ENCODE measurements at places on chromosomes 16 and 17. TPM values are rescaled to one million over a fixed set of nuclear protein-coding genes. Genes with fewer than 3 reads are reported as not detected.

DNA sequence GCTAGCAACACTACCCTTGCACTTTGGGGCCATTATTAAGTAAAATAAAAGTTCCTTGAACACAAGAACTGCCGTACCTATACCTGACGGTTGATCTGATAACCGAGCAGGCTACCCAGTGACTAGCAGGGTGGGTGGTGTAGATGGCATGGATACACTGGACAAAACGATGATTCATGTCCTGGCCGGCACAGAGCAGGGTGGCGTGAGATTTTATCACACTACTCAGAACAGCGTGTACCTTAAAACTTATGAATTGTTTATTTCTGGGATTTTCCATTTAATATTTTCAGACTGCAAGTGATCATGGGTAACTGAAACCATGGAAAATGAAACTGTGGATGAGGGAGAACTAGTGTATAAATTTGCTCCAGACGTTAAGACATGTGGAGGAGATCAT is 41.0 kb upstream of the MSI2 start:
- no peak for DNase-seq

DNA sequence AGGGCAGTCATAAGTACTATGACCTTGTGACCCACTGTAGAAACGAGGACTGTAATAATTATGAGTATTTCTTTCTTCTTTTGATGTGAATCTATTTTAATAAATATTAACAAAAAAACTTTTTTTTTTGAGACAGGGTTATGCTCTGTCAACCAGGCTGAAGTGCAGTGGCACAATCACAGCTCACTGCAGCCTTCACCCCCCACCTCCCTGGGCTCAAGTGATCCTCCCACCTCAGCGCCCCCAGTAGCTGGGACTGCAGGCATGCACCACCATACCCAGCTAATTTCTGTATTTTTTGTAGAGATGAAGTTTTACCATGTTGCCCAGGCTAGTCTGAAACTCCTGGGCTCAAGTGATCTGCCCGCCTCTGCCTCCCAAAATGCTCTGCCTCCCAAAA is 32.6 kb downstream of the SCPEP1 start:
- DNase-seq, result no peak

GRCh38 chr16:85422196-85422631 is 190.9 kb upstream of the GSE1 start:
- no peak for DNase-seq

The GAST gene
- total RNA-seq, result not detected

The AANAT gene
- not detected for total RNA-seq

- DNase-seq, result peak; percentile 18
Measured at GRCh38 chr17:6523330-6523729, 33.0 kb downstream of the PITPNM3 start.

The BEAN1 gene
- total RNA-seq, result not detected

GRCh38 chr16:67613808-67614207 is 31.1 kb upstream of the CARMIL2 start:
- no peak for DNase-seq

- DNase-seq, result no peak
Measured at GRCh38 chr17:19287651-19288050, 50.5 kb downstream of the EPN2 start.

The XYLT1 gene
- total RNA-seq, result 12.9 TPM

The TMEM220 gene
- total RNA-seq, result 0.09 TPM

The RBFOX1 gene
- not detected for total RNA-seq

DNA sequence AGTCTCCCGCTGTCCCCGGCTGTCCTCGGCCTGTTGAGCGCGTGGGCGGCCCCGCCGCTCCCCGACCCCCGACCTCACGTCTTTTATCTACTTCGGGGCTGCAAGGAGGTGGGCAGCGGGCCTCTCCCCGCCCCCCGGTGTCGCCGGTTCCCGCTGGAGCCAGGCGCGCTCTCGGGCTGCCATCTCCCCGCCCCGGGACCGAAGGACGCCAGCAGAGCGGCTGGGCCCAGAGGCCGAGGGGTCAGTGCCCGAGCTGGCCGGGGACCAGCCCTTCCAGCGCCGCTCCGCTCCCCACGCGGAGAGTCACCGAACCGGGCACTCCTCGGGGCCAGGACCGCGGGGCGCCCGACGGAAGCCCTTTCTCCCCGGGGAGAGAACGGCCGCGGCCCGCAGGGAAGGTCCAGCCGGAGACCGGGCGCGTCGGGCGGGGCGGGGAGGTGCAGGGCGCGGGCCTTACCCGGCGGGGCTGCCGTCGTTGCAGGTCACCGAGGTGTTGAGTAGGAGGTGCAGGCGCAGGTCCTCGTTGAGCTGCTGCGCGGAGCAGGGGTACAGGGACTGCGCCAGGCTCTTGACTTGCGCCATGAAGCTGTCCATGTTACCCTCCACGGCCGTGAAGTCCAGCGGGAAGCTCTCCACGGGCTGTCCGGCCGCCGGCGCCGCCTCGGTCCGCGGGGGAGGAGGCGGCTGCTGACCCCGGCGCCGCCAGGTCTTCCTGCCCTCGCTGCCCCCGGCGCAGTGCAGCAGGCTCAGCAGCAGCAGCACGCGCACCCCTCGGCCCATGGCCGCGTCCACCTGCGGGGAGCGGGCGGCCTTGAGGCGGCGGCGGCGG is 643 bp downstream of the NOTUM start:
- no peak for DNase-seq

The RARA gene
- 21.0 TPM for total RNA-seq

GRCh38 chr17:42894283-42895184 is 6.1 kb upstream of the G6PC1 start:
- DNase-seq, result no peak

Data from activated naive CD4-positive, alpha-beta T cell treated with anti-CD3 and anti-CD28 coated beads, Interleukin-2, amount 50 U/mL, for 72 hours (primary cell).